ENCODE measurements at places on chromosomes 2 and 18.

- no peak for DNase-seq
These were observed 126.1 kb downstream of the THADA start for GRCh38 chr2:43469713-43470112.

- no peak for DNase-seq
These were observed 88.6 kb downstream of the FAM168B start for GRCh38 chr2:131004446-131005209.

- DNase-seq = no peak
These were observed 14.0 kb downstream of the PXDN start for GRCh38 chr2:1730015-1730927.

- DNase-seq = no peak
These were observed 16.3 kb downstream of the WDPCP start for GRCh38 chr2:63572001-63572400.

GRCh38 chr18:21486905-21487437 is 113.5 kb downstream of the ESCO1 start:
- DNase-seq = no peak

- DNase-seq = no peak
These were observed 133.5 kb downstream of the ASXL3 start for GRCh38 chr18:33711514-33711913.

DNA sequence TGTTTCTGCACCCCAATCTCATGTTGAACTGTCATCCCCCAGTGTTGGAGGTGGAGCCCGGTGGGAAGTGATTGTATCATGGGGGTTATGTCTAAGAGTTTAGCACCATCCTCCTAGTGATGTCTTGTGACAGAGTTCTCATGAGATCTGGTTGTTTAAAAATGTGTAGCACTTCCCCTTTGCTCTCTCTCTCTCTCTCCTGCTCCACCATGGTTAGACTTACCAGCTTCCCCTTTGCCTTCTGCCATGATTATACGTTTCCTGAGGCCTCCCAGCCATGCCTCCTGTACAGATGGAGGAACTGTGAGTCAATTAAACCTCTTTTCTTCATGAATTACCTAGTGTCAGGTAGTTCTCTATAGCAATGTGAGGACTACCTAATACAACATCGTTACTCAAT is 396.9 kb upstream of the LRATD1 start:
- DNase-seq = no peak

- DNase-seq = no peak
These were observed 25.2 kb upstream of the GPR55 start for GRCh38 chr2:230949966-230950873.

- no peak for DNase-seq
These were observed 75.3 kb downstream of the COLEC12 start for GRCh38 chr18:425106-425745.

DNA sequence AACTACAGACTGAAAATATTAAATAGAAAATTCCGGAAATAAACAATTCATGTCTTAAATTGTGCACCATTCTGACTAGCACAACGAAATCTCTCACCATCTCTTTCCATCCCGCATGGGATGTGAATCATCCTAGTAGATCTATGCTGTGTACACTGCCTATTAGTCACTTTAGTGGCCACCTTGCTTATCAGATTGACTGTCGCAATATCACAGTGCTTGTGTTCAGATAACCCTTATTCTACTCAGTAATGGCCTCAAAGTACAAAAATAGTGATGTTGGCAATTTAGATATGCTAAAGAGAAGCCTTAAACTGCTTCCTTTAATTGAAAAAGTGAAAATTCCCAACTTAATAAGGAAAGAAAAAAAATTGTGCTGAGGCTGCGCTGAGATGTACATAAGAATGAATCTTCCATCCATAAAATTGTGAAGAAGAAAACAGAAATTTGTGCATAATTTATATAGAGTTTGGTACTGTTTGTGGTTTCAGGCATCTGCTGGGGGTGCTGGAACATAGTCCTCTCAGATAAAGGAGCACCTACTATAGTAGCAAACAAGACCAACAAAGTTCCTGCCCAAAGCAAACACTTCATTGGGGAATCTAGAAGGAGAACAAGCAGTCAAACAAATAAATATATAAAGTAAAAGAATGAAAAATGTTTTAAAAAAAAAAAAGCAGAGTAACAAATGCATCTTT is 12.0 kb downstream of the PSMD1 start:
- no peak for DNase-seq

- peak; percentile 35 for DNase-seq
These were observed 5.7 kb upstream of the WIPF1 start for GRCh38 chr2:174603280-174603679.

DNA sequence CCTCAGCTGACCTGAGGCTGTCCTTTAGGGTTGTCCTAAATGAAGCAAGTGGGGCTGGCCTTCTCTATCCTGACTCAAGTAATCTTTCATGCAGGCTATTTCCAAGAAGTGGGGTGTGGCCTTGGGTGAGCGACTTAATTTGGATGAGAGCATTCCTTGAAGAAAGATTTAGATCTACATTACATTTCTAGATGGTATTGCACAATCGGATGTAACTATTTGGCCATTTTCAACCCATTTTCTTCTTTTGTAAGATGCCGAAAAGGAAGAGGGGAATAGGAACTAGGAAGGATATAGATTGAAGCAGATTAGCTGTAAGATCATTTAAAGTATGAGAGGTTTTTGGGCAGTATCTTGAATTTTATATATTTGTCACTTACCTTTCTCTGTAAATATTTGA is 746.3 kb downstream of the MBD2 start:
- DNase-seq = no peak

- no peak for DNase-seq
These were observed 59.4 kb upstream of the MSTN start for GRCh38 chr2:190121971-190122370.

DNA sequence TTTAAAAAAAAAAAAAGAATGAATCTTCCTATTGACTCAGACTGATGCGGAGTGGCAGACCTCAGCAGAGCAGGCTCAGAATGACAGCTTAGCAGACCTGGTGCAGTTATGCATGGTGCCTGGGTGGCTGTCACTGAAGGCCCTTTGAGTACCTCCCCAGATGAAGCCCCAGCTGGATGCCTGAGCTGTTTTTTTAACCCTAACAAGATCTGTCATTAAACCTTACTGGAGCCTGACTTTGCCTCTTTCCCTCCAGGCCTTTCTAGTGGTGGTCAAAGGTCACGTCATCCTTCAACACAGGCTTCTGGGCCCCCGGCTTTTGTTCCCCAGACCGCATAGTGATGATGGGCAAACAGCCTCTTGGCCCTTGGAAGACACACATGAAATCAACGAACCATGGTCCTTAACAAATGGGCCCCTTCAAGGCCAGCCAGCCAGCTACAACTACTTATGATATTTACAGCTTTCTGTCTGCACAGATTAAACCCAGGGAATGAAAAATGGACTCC is 138.3 kb upstream of the CYP1B1 start:
- DNase-seq = no peak

GRCh38 chr18:75365837-75366236 is 61.7 kb downstream of the SMIM21 start:
- DNase-seq = no peak

DNA sequence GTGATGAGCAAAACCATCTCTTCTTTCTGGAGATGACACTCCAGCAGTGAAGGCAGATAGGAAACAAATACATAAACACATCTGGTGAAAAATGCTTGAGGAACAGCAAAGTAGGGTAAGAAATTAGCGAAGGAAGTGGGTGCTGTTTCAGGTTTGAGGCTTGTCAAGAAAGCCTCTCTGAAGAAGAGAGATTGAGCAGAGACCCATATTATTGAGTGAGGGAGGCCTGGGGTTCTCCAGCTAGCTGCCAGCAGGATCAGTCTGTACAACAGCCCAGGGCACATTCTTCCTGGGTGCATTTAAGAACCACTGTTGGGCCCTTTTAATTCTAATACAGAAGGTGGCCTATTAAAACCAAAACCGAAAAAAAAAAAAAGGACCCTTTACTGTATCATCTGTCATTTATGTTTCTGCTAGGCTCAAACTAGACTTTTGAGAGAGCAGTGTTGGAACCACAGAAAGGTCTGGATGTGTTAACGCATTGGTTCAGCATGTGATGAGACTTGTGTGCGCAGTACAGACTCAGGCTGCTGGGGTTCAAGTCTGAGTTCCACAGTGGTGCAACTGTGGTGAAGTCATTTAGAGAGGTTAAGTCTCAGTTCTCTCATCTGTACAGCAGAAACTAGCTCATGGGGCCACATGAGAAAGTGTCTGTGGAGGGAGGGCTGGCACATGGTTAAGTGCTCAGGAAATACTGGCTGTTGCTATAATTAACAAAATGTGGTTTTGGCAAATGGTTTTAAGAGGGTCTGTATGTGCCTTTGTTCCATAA is 28.9 kb downstream of the MGAT5 start:
- DNase-seq = no peak

- no peak for DNase-seq
These were observed 157.2 kb upstream of the ZC3H15 start for GRCh38 chr2:186328838-186329237.

Data from NCI-H774 (cell line).